Foreskin keratinocyte (primary cell): ENCODE measurements at places on chromosomes 4 and X.
A peak's percentile ranks its signal among the peaks of the same experiment; 100 is the strongest.

GRCh38 chrX:44003975-44004374, 30.8 kb upstream of the NDP start:
- no peak for DNase-seq

GRCh38 chrX:17082831-17083230, 136.4 kb downstream of the REPS2 start:
- DNase-seq, result peak; percentile 36

DNA sequence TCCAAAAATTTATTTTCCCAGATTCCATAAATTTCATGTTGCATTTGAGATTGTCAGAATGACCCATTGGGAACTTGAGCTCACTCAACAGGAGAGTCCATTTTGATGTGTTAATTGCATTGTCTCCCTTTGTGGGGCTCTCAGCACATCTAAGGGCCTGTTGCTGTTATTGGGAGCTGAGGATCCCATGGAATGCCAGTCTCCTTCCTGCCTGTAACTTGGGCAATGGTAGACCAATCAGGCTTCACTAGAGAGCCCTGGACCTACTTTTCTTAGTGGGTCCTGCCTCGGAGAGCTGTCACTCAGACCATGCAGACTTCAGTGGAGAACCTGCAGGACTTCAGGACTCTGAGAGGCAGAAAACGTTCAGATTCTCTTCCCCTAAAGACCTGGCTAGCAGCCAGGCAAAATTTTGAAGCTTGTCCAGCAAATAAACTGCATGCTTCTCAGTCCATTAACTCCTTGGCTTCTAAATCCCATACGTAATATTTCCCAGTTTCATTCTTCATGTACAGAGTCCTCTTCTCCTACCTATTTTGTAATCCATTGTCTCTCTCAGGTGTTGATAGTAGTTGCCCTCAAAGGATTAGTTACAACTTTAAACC, 25.1 kb downstream of the OCRL start:
- DNase-seq, result no peak

- peak; percentile 24 for DNase-seq
These were observed 7.2 kb upstream of the IDS start for GRCh38 chrX:149512225-149512885.

DNA sequence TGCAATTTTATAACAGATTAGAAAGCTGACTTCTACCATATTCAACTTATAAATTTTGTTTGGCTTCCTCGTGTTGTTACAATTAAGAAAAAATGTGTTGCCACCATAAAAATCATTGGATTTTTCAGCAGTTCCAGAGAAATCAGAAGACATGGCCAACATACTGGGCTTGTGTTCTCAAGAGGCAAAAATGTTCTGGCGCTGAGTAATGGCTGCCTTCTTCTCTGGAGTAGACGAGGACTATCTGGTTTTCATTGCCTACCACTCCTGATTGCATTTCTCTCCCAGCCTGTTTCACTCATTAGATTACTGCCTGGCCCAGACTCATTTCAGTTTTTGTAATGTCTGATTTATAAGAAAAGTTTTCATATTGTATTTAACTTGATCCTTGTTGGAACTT, 122.3 kb downstream of the ARHGAP10 start:
- no peak for DNase-seq

- DNase-seq, result no peak
These were observed 207.3 kb upstream of the CENPE start for GRCh38 chr4:103405415-103405814.

DNA sequence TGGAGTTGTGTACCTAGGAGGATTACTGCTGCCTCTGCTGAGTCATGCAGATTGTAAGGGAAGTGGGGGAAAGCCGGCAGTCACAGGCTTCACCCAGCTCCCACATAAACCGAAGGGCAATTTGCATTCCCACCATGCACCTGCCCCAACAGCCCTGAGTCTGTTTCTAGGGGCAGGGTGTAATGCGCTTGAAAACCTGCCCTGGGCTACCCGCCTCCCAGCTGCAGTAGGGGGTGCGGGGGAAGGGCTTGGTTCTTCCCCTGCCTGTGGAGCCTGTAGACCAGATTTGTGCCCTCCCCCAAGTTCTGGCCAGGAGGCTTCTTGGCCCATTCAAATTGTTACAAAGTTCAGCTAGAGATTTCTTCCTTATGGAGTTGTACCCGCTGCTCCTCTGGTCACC, 269.2 kb upstream of the DDX53 start:
- DNase-seq, result no peak

GRCh38 chr4:128635141-128635954, 174.2 kb upstream of the JADE1 start:
- DNase-seq, result no peak

DNA sequence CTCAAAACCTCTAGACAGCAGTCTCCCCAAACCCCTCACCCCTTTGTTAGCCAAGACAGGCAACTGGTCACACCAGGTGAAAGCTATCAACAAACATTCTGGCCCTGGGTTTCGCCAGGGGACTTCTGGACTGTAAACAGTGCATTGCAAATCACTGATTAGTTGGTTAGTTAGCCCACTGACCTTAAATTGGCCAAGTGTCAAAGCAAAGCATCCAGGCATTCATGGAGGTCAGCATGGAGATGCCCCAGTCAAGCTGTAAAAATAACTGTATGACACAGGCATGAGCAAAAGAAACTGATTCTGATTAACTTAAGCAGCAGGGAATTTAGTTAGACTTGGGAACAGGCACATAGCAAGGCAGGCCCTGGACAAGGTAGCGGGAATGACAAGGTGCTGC, 156.0 kb upstream of the TTC29 start:
- no peak for DNase-seq
